ENCODE measurements at places on chromosomes 1 and 21. TPM values are rescaled to one million over a fixed set of nuclear protein-coding genes. Genes with fewer than 3 reads are reported as not detected.

The DMRTB1 gene
- total RNA-seq: not detected

The KRTAP11-1 gene
- total RNA-seq: not detected

The FCRL6 gene
- total RNA-seq: not detected

The TNFSF18 gene
- total RNA-seq: not detected

The KCNK1 gene
- not detected for total RNA-seq

Measured in activated naive CD4-positive, alpha-beta T cell treated with anti-CD3 and anti-CD28 coated beads, Interleukin-2, amount 50 U/mL, for 72 hours (primary cell).